NCI-H524 treated with DMSO at 0.1 percent for 48 hours (cell line): ENCODE measurements at places on chromosomes 5 and 9.

- no peak for DNase-seq
Observed at GRCh38 chr9:134056483-134057306, 11.1 kb downstream of the BRD3 start.

DNA sequence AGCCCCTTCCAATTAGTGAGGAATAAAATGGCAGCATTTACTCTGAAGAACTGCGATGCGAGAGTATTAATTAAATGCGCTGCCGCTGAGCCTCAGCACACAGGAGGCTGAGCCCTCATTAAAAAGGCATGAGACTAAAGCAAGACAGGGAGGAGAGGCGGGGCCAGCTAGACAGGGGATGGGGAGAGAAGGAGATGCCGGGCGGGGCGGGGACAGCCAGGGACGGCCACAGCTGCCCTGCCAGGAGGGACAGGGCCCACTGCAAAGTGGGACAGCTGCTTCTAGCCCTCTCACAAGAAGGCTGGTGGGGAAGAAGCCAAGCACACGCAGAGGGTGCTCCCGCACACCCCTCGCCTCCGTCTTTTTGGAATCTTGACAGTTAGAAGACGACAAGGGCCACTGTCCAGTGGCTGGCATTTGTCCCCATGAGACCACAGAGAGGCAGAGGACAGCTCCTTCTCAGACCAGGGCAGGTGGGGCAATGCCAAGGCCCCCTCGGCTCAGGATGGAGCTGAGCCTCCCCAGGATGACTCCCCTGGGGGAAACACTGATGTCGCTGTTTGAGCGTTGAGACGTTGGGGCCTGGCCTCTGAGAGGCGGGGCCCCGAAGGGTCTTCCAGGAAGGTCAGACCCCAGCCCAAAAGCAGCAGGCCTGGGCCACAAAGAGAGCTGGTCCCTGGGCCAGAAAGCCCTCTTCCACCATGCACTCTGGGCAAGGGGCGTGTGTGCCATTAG lies 26.9 kb downstream of the ADAMTS2 start:
- peak; percentile 33 for DNase-seq

GRCh38 chr5:2164586-2164985 lies 281.9 kb upstream of the IRX4 start:
- DNase-seq, result no peak

DNA sequence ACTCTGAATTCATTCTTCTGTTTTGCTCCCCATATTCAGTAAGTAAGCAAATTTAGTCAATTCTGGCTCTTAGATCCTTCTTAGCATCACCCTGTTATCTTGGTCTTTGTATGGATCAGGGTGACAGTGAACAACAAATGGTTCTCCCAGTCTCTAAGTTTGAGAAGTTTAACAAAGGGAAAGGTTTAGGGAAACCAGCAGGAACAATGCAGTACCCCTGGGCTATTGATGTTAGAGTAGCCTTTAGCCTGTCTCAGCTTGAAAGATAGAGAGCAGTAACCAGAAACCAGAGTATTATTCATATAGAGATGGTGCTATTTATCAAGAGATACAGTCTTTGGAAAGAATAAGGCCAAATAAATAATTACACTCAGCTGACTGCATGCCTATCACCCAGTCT lies 241.8 kb downstream of the CDH12 start:
- no peak for DNase-seq

DNA sequence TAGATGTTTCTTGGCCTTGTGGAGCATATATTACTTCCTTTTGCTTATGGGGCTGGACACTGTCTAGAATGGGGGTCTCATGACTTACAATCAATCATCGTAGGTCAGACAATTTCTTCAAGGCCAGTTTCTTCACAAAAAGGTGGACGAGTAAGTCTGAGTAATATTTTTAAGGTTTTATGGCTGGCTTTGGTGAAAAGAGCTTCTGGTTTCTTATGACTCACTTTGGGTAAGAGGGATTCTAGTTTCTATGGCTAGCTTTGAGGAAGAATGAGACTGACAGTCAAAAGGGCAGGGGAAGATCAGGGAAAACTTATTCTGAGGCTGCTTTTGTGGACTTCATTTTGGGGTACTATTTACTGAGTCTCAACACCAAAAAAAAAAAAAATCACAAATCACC lies 2067.2 kb upstream of the C9orf72 start:
- DNase-seq, result no peak

GRCh38 chr5:78720227-78720985 lies 71.8 kb upstream of the LHFPL2 start:
- no peak for DNase-seq

DNA sequence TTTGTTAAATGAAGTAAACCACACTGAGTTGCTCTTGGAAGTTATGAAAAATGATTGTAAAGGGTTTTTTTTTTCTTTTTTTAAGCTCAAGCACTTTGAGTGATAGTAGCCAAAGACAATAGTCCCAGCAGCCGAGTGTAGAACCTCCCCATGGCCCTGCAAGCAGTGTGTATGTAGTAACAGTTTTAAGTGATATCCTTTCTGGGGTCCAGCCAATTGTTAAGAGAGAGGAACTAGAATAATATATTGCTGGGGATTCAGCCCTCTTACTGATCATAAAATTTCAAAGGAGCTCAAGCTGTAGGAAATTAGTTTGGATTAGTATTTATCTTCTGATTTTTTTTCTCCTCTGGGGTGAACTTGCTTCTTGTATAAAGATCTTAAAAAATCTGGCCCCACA lies 43.2 kb downstream of the NPR3 start:
- DNase-seq, result no peak

GRCh38 chr5:102889033-102889432 lies 133.9 kb downstream of the PAM start:
- DNase-seq, result no peak

DNA sequence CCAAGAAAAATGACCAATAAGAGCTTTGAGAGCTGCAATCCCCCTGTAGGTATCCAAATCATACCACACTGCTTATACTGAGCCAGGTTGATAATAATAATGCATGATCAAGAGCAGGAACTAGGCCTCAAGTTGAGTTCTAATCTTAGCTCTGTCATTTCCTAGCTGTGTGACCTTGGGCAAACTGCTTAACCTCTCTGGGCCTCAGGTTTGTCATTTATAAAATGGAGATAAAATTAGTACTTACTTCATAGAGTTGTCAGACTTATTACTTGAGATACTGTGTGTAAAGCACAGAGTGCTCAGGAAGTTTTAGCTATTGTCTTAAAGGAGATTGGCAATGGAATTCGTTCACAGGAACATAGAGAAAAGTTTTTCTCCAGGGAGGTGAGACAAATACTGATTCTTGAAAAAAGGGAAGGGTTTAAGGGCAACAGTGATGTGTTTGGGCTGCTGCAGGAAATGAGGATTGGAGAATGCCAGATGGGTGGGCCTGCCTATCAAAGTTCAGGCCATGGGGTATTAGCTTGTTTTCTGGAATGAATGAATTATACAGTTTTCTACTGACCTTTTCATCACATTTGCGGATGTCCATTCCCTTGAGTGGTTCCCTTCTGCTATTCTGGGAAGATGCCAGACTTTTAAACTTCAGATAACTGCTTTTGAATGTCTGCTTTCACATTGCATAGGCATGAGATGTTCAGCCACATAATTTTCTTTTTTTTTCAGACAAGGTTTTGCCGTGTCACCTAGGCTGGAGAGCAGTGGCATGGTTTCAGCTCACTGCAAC lies 10.2 kb upstream of the ATP6V0E1 start:
- DNase-seq, result no peak

- DNase-seq, result no peak
Observed at GRCh38 chr9:4157584-4158499, 142.0 kb downstream of the GLIS3 start.

DNA sequence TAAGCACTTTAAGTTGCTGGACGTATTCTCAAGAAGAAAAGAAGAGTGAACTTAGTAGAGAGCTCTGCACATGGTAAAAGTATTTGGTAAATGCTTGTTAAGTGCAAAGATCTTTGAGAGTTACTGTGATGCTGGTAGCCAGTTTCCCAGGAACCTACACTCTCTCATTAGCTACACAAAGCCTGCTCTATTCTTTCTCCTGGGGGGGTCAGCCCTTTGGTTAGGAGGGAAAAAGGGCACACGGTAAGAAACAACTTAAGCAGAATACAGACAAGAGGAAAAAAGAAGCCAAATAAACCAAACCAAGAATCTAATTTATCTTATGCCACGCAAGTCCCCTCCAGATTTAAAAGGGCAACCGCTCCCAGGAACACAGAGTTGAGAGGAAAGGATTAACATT lies 1100.1 kb upstream of the CDH10 start:
- DNase-seq, result no peak

GRCh38 chr9:16715404-16715803 lies 155.1 kb downstream of the BNC2 start:
- no peak for DNase-seq

DNA sequence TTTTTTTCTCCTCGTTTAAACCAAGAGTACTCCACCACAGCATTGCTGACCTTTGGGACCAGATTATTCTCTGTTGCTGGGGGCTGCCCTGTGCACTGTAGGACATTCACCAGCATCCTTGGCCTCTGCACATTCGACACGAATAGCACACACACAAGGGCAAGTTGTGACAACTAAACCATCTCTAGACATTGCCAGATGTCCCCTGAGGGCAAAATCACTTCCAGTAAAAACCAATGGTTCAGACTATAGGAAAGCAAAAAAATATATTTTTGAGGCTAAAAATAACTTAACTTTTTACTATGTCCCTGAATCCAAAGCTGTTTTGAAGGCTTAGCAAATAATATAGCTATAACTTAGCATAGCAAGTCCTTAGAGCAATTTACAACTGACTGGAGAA lies 65.9 kb downstream of the SEMA5A start:
- DNase-seq, result no peak

- no peak for DNase-seq
Observed at GRCh38 chr9:124259158-124259808, 1.5 kb downstream of the NEK6 start.

- no peak for DNase-seq
Observed at GRCh38 chr9:86626802-86627201, 272.6 kb upstream of the TUT7 start.

- no peak for DNase-seq
Observed at GRCh38 chr5:52990528-52990925, 1.4 kb downstream of the ITGA2 start.

- peak; percentile 80 for DNase-seq
Observed at GRCh38 chr5:139746691-139747582, 48.7 kb upstream of the PSD2 start.

DNA sequence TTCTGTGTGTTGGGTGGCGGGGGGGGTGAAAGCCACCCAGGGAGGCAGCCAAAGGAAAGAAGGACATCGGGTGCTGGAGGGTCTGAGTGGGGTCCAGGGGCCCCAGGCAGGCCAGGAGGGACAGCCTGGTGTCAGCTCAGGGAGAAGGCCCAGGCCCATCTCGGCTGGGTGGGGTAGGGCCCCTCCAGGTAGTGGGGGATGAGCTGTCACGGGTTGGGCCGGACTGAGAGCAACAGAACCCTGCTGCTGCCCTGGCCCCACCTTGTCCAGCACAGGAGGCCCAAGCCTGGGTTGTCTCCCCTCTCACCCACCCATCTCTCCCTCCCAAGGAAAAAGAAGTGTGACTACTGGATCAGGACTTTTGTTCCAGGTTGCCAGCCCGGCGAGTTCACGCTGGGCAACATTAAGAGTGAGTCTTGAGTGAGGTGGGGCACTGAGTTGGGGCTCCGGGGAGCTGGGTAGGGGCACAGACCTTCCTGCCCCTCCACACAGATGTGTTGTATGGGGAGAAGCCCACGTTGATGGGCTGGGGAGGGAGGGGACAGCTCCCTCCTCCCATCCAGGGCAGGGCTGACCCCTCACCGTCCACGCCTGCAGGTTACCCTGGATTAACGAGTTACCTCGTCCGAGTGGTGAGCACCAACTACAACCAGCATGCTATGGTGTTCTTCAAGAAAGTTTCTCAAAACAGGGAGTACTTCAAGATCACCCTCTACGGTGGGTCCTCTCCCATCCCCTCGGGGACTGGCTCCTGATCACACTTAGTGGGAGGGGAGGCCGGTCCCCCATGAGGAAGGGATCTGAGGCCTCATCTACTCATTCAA lies 2.3 kb downstream of the LCN2 start:
- no peak for DNase-seq

DNA sequence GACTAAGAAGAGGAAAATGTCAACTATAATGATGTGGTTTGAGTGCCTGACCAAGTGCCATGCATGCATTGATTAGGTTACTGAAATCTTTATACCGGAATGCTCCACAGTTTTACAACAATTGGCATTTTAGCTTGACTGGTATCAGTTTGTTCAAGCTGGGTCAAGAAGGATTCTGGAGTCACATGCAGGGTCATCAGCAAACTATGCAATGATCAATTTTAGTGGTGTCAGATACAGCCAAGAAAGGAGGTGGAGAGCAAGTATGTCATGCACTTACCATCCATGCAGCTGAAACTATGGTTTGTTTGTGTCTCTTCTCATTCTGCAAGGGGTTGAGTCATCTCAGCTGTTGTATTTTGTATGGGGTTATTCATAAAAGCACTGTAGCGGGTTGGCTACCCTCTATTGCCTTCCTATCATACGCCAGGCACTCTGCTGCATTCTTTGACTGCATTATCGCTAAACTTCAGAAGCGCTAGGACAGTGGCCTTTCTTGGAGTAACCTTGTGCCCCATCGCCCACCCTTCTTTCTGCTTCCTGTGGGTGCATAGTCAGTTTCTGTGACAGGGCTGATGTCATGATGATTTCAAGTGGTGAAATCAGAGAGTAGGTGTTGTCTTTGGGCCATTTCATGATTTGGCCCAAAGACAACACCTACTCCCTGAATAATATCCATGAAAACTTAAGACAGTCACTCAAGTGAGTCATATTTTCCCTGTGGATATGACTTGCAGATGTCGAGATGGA lies 145.4 kb downstream of the MTX3 start:
- DNase-seq, result no peak

DNA sequence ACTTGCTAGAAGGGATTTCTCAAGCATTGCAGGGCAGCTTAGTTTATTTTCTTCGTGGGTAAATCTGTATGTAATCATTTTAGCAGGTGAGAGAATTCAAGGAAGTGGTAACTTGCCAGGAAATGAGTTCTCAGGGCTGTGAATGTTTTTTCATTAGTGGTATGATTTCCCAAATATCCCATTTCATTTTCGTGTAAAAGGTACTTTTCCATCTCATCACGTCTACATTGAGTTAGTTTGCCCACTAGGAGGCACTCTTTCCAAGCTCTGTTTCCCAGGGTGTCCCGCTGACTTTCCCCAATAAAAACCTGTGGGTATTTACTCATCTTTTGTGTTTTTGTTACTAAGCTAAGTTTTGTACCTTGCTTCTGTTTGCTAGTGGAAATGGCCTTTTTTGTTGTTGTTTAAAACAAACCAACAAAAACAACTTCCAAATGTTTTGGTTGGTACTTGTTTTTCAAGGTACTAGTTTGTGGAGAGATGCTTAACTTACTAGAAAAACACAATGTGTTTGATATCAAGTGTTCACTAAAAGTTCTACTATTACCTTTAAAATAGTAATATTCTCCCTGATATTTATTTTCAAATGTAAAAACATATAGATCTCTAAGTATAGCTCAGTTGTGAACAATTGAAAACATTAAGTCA lies 373.6 kb downstream of the ADGRV1 start:
- no peak for DNase-seq

GRCh38 chr5:152593388-152593787 lies 188.3 kb upstream of the NMUR2 start:
- DNase-seq, result no peak

DNA sequence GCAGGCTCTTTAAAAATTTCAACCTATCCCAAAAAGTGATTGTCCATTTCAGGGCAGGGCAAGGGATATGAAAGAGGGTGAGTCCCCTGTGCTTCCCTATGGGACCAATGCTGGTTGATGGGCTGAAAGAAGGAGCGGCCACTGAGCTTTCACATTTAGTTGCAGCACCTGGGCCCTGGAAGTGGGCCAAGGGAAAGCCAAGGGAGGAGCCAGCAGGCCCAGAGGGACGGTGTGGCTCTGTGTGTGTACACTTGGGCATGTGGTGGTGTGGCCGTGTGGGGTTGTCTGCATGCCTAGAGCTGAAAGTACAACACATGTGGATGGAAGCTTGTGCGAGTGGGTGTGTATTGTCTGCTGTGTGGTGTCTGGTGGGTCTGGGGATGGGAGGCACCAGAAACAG lies 14.0 kb upstream of the PSMD5 start:
- DNase-seq, result no peak
